H7 (cell line): ENCODE measurements at places on chromosomes 3 and 15. TPM values are rescaled to one million over a fixed set of nuclear protein-coding genes. Genes with fewer than 3 reads are reported as not detected.

Gene IFT80
- total RNA-seq: 19.9 and 28.1 TPM in 2 replicates

GRCh38 chr3:54021071-54021470, 101.3 kb upstream of the CACNA2D3 start:
- DNase-seq: no peak

Gene NTRK3
- 2.3 and 3.5 TPM in 2 replicates for total RNA-seq

DNA sequence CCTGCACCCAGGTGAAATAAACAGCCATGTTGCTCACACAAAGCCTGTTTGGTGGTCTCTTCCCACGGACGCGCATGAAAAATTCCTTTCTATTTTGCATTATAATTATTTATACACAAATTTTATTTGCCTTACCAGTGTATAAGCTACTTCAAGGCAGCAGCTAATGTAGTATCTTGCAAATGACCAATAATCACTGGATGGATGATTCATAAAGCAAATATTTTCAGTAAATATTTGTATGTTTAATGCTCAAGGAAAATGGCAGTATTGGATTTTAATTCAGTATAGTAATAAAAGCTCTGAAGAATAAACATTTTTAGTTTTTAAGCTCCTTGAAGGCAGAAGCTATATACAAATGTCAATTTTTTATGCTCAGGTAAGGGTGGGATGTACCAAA, 158.7 kb upstream of the NANOGP8 start:
- no peak for DNase-seq

DNA sequence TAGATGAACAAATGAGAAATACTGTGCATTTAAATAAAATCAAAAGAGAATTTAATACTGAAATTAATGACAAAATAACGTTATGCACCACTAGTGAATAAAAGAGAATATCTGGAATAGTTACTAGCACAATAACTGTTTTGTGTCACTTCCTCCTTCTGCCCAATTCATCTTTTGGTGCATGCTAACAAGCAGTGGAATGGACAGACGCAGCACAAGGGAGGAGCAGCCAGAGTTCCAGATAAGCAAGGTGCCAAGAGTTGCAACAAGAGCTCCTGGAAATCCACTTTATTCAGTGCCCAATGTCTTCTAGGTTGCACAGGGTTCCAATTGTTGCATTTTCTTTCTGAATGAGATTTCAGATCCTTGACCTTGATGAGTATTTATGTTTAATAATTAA, 66.5 kb upstream of the PLXND1 start:
- DNase-seq: no peak

Gene CLDN18
- total RNA-seq: 0.14 TPM in 1 of 2 replicates, not detected in the other

DNA sequence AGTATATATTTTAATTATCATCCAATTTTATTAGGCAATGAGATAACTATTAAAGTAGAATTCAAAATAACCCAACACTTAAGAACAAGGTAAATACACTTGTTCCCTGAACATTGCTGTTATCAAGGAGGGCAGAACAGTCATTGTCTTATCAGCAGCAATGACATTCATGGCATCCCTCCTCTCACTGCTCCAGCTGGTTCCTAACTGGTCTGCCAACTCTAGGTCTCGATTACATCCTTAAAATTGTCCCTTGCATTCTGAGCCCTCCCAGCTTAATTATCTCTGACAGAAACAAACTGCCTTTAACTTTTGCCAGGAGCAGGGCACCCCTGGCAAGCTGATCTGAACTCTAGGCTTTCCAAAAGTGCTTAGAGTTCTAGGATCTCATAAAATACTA, 14.0 kb upstream of the DYNC1LI1 start:
- DNase-seq: no peak

Gene SOX14
- total RNA-seq: 0.52 and 1.2 TPM in 2 replicates

Gene CD200R1L
- not detected in 2 replicates for total RNA-seq

GRCh38 chr15:23033979-23034378, 5.4 kb downstream of the TUBGCP5 start:
- DNase-seq: no peak
